OCI-LY7 (cell line): ENCODE measurements at places on chromosomes 12 and 14.
A peak's percentile ranks its signal among the peaks of the same experiment; 100 is the strongest.

GRCh38 chr12:30896461-30896860 lies 30.1 kb upstream of the TSPAN11 start:
- DNase-seq = no peak

GRCh38 chr12:13896063-13896626 lies 85.3 kb downstream of the GRIN2B start:
- DNase-seq = no peak

- no peak for DNase-seq
Measured at GRCh38 chr14:54116198-54116885, 159.7 kb upstream of the BMP4 start.

DNA sequence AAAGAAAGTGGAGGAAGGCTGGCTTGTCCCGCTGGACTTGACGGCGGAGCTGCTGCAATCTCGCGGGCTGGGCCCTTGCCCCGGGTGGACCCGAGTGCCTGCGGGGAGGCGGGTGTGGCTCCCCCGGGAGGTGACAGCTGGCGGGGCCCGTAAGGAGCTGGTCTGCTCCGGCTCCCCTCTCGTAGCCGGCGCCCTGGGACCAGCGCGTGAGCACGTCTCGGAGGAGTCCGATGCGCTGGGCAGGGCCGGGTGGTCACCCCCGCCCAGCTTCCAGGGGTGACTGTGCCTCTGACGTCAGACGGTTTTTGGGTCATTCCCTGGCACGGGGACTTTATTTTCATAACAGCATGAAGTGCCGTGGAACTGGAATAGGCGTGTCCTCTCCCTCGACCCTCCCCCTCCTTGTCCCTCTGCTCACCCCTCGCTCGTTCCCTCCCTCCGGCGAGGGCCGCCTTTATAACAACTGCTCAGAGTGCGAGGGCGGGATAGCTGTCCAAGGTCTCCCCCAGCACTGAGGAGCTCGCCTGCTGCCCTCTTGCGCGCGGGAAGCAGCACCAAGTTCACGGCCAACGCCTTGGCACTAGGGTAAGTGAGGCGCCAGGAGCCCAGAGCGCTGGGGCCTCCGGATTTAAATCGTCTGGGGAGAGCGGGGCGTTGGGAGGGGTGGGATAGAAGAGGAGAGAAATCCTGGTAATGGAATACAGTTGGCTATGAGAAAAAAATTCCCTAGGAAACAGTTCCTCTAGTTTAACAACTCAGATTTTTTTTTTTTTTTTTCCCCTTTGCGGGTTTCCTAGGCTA lies at the start of gene GPRC5A:
TSS of gene GPRC5A (plus strand) at position 483 of the 801 bp plus-strand sequence. CDS start 16,688 bp downstream, outside the sequence.
- DNase-seq = no peak

- no peak for DNase-seq
Measured at GRCh38 chr12:6249580-6249979, 49.4 kb downstream of the CD9 start.

DNA sequence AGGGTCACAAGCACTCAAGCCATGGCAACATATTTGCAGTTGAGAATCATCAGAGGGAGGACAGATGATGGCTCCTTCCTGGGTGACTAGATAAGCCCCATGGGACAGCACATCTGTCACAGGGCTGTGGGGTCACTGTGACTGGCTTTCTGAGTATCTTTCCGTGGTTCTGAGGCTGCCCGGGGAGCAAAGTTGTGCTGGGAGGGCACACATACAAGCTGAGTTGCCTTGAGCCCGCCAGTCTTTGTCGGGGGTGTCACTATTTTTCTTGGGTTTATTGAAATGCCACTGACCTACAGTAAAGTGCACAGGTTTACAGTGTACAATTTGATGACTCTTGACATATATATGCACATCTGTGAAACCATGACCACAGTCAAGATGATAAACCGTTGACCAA lies 17.2 kb upstream of the KIF26A start:
- DNase-seq = no peak

GRCh38 chr14:96275177-96276112 lies 19.4 kb downstream of the BDKRB1 start:
- DNase-seq = peak; percentile 61

DNA sequence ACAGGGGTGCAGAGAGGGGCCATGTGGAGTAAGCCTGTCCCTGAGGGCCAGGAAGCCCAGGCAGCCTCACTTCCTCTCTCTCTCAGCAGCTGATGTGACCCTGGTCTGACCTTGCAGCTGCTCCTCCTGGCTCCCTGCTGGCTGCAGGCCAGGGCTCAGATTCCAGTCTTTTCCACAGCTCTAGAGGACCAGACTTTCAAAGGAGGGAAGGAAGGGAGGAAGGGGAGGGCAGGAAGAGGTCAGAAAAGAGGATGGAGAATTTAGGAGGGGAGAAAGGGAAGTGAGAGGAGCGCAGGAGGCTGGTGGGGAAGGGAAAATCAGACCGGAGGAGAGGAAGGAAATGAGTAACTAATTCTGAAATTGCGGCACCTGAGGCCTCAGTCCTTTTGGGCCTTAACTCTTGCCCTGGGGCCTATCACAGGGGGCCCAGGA lies 40.9 kb upstream of the VASH1 start:
- DNase-seq = peak; percentile 61

DNA sequence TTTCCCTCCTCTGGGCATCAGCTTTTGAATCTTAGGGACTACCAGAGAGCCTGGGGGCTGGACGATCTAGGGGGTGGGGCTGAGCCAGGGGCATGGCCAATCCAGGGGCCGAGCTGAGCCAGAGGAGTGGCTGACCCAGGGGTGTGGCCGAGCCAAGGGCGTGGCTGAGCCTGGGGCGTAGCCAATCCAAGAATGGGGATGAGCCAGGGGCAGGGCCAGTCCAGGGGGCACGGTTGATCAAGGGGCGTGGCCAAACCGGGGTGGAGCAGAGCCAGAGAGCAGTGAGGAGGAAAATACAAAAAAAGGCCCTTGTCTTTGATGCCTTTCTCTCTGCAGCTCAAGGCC lies 219.3 kb upstream of the NOS1 start:
- peak; percentile 47 for DNase-seq

GRCh38 chr14:31109257-31109656 lies 83.1 kb upstream of the STRN3 start:
- DNase-seq = no peak

GRCh38 chr14:91424813-91425530 lies 7.4 kb upstream of the CCDC88C start:
- DNase-seq = no peak

- no peak for DNase-seq
Measured at GRCh38 chr12:12156828-12157227, 86.1 kb downstream of the BCL2L14 start.

DNA sequence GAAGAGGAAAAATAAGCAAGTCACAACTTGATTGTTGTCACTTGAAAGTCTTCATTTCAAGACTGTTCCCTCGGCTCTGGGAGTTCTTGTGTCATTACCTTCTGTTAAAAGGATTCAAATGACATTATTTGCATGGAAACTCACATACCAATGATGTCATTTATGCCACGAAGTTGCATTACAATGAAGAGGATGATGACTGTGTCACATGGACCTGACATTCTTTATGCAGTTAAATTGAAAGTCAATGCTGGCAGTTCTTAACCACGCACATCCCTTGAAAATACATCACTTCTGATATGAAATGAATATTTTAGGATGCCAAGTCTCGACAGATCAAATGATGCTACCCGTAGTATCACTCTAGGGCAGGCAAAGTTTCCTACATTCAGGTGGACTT lies 1069.5 kb downstream of the VRK1 start:
- no peak for DNase-seq

GRCh38 chr12:3202096-3202495 lies 124.9 kb downstream of the TSPAN9 start:
- no peak for DNase-seq

GRCh38 chr12:42166501-42166900 lies 21.8 kb upstream of the GXYLT1 start:
- DNase-seq = no peak

DNA sequence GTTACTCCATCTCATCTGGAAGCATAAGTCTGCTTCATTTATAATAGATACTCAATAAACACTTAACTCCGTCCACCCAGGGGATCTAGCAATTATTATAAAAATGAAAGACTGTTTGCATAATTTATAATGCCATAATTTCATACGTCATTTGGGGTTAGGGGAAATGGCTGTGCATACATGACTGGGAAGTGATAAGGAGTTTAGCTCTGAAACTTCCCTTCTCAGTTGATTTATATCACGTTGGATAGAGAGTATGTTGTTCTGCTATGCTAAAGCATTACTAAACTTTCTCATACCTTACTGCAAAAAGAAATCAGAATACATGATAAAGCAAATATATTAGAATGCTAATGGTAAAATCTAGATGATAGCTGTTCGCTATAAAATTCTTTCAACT lies 90.4 kb upstream of the DYNC1H1 start:
- DNase-seq = no peak

GRCh38 chr12:90943255-90943654 lies 11.7 kb downstream of the CCER1 start:
- DNase-seq = no peak

DNA sequence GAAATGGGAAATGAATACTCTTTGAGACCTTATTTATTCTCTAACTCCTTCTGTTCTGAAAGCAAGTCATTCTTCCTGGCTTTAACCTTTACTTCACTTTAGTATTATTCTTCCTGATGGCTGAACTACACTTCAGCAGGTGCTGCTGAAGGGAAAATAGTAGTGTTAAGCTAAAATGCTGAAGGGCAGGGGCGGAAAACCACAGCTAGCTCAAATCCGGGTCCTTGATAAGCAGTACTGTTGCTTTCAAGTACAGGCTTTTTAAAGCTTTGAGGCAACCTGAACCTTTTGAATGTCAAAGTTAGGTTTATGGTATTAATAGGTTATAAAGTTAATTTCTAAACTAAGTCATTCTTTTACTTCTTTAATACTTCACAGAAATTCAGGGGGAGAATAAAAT lies 10.7 kb downstream of the CCDC196 start:
- no peak for DNase-seq

DNA sequence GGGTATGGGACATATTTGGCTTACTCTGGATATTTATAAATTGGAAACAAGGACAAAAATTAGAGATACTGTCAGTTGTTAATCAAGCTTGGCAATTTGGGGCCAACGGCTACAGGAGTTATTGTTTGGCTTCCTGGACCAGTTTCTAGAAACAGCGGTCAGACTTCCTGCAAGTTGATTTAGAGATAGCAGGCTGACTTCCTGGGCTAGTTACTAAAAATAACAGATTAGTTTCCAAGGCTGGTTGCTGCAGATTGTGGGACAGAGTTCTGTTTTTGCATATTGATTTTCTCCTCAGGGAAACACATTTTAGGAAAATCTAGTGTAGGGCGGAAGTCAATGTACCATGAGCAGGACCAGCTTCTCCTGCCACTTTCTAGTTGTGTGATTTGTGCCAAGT lies 144.0 kb upstream of the TMPO start:
- DNase-seq = no peak

- DNase-seq = no peak
Measured at GRCh38 chr14:52998376-52999015, 47.6 kb upstream of the FERMT2 start.

DNA sequence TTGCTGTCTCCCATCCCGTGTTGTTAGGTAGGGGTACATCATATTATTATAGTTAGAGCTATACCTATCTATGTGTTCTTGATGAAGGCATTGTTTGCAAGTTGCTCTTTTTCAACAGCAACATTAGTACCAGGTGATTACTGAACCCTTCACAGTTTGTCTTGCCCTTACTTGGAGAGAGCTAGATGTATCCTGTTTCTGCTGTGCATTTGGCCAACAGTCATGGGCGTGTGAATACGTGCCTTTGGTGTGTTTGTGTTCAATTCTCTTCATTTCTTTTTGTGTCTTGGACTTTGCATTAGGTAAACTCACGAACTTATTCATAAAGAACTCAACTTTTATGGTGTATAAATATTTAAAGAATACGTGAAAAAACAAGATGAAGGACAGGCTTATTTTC lies 14.3 kb downstream of the ARF6 start:
- DNase-seq = no peak

GRCh38 chr12:124264089-124264795 lies 30.7 kb upstream of the RFLNA start:
- DNase-seq = no peak

DNA sequence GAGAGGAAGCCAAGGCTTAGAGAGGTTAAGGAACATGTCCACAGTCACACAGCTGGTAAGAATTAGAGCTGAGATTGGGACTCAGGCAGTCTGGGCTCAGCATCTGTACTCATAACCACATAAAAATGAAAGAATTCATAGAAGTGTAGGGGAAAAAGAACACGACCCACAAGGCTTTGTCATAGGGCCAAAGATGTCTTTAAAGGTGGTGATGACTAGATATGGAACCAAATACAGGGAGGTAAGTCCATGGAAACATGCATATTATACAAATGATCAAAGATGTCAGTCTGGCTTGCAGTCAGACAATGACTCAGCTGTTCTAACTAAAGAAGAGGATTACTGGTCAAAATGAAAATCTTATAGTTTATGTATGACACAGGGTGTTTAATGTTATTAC lies 7.2 kb upstream of the SSPN start:
- no peak for DNase-seq

GRCh38 chr12:58395056-58395455 lies 453.7 kb downstream of the ATP23 start:
- DNase-seq = no peak

GRCh38 chr12:122123051-122123760 lies 44.6 kb downstream of the MLXIP start:
- DNase-seq = peak; percentile 78

DNA sequence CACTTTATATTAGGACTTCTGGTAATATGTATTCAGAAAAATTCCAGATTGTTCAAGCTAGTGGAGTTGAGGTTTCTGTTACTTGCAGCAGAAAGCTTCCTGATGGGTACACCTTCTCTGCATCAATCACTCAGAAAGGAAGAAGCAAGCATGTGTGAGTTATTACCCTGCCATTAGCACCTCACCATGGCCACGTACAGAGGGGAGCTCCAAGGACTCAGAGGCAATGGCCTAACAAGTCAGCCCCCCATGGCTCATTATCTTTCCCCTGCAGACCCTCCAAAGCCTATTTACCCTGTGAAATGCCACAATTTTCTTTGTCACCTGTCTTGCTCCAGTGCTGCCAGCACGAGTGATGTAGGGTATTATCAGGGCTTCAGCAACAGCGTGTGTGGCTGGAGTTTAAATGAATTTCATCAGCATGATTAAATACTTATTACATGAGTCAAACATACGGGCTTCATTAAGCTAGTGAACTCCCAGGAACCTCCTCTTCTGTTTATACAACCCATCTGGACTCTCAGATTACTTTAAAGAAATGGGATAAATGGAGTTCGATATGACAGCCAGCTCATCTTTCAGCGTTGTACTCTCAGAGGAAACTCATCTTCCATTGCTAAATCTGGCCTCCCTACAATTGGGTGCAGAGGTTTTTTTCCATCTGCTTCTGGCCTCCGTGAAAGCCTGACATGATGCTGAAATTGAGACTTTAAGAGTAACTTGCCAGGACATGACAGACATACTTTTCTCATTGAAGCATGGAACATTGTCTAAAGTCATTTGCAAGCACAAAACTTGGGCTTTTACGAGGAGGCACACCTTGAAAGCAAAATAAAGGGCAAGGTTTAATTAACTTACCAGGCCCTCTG lies 135.9 kb downstream of the TMEM30B start:
- no peak for DNase-seq

GRCh38 chr12:2239381-2239871 lies 186.6 kb downstream of the CACNA1C start:
- DNase-seq = no peak
